ENCODE measurements at places on chromosomes 1 and 21.

- DNase-seq: no peak
Measured at GRCh38 chr1:156176610-156177210, 17.2 kb upstream of the SLC25A44 start.

DNA sequence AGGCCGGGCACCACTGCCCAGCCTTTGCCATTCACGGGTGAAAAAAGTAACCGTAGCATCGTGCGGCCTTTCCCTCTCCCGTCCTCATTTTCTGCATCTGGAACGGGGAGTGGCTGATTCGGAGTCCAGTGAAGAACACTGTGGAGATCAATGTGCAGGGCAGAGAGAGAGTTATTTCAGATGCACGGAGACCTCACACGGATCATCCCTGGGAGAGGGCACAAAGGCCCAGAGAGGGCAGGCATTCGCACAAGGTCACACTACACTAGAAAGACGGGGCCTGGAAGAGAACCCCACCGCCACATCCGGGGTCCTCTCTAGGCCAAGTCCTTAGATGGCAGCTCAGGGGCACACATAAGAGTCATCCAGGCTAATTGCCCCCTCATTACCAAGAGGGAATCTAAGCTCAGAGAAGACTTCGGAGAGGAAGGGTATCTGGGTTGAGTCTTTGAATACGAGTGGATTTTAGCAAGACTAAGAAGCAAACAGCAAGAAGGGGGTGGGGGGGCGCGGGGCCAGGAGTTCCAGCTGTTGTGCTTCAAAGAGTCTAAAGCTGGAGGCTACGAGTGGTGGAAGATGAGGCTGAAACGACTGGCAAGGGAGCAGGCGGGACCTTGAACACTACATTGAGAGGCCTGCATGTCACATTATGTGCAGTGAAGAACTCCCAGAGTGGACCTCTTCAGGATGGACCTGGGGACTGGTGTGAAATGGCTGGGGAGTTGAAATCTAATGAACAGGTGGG is 857 bp downstream of the GPX7 start:
- DNase-seq: peak; percentile 29

DNA sequence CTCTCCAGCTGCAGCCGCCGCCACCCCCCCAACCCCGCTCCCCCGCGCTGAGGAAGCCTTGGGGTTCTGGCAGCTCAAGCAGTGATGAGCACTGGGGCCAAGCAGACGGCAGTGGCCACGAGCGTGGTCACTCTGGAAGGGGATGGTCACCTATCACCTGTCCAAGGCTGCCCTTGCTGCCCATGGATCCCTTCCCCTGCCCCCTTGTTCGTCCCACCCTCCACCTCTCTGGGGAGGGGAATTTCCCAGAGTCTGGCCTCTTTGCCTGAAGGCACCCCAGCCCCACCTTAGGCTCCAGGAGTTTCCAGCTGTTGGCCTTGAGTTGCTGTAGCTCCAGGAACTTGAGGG is 7.2 kb upstream of the SMIM12 start:
- DNase-seq: no peak

DNA sequence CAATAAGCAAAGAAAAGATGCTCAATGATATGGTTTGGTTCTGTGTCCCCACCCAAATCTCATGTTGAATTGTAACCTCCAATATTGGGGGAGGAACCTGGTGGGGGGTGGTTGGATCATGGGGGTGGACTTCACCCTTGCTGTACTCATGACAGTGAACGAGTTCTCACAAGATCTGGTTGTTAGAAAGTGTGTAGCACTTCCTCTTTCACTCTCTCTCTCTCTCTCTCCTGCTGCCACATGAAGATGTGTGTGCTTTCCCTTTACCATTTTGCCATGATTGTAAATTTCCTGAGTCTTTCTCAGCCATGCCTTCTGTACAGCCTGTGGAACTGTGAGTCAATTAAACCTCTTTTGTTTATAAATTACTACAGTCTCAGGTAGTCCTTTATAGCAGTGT is 248.4 kb downstream of the HHIPL2 start:
- no peak for DNase-seq

DNA sequence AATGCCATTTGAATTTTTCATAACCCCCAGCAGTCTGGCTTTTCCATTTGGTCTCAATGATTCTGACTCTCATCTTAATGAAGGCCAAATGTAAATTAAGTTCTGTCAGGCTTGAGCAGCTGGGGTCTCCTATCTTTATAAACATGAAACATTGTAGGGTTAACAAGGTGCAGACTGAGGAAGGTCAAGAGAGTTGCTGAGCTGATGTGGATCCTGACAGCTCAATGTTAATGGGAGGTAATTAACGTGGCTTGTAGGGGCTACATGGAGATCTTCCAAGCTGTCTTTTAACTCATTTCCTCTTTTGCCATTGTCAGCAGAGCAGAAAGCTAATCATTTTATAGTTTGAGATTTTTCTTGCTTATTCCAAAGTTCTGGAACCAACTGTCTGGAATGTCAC is 55.2 kb downstream of the FGGY start:
- no peak for DNase-seq

DNA sequence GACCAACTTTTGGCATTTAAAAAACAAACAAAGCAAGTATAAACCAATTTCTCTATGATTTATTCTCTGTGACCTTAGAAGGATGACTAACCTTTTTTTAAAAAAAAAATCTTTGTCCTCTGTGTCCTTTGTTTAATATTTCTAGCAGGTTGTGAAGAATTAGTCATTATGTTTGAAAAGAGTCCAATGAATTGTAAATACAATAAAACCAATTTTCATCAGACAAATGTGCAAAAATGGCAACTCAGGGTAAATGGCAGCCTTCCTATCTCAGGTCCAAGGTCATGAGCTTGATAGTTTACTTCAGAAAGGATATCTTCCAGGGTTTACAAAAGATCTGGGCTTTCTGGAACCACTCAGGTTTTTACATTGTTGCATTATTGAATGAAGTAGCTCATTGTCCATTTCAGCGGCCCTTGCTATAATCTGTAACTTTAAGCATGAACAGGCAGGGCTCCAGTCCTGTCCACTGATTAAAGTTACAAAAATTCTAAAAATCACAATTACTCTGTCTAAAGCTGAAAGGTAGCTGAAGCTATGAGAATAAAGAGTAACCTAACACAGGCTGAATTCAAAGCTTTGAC is 11.7 kb upstream of the MAP3K21 start:
- no peak for DNase-seq
